RWPE1 (cell line): ENCODE measurements at places on chromosomes 11 and 22.
A peak's percentile ranks its signal among the peaks of the same experiment; 100 is the strongest.

DNA sequence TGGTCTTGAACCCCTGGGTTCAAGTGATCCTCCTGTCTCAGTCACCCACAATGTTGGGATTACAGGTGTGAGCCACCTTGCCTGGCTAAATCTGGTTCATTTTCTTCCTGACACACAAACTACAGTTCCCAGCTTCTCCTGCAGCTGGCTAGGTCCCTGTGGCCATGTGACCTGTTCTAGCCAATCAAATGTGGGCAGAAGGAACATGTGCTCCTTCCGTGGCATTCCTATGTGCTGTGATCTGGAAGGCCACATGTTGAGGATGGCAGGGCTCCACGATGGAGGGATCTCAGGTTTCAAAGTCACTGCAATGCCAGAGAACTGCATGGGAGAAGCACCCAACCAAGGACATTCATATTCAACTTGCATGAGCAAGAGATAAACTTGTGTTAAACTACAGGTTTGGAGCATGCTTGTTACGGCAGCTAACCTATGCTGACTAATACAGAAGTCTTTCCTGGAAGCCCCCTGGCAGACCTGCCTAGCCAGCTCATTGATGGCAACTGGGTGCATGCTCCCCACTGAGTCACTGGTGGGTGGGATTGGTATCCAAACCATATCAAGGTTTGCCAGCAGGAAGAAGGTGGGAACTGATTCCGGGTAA lies 86.0 kb downstream of the RPS6KA4 start:
- DNase-seq: peak; percentile 48

DNA sequence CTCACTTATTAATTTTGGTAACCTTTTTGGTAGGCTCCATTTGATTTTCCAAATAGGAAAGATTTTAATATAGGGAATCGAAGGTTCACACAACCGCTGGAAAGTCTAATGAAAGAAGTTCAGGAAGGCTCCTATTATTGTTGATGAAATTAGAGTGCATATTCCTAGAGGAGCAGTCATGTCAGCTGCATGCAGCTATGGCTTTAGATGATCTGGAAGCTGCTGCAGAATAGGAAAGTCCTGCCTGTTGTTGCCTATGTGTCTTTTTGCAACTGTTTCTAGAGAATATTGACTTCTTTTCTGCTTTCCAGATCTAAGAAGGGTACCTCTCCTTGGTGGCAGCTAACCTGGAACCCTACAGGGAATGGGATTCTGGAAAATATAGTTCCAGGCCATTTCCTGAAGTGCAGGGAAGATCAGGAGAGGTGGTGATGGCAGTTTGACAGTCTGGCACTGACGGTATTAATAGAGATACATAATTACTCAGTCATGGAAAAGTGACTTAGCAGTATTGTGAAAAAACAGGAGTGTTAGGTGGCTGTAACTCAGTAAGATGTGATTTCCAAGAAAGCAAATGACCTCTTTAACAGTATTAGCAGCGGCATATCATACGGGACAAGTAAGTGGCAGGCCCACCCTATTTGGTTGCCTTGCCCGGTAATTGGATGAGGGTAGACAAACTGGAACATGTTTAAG lies 54.0 kb downstream of the TNRC6B start:
- DNase-seq: no peak

DNA sequence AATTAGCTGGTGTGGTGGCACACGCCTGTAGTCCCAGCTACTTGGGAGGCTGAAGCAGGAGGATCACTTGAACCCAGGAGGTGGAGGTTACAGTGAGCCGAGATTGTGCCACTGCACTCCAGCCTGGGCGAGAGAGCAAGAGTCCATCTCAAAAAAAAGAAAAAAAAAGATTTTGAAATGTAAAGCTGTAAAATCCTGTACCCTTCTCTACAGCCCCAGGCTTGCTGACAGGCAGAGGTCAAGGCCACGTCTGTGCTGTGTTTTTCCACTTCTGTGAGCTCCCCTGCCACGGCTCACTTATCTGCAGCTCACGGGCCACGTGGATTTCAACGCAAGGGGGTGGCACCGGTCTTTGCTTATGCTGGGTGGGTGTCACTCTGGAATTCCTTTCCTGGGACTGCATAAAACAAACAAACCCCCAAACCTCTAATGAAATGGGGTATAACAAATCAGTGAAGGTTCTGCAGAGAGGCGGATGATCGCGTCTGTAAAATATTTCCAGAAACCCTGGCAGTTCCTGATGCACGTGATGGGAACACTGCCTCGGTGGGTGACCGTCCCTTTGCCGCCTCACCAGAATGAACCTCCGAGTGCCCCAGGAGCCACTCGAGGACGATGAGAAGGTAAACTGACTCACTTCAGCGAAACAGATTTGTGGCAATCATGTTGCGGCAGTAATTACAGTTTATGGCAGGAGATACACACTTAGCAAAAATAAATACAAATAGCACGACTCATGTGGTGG lies 44.0 kb upstream of the ATXN10 start:
- DNase-seq: no peak

DNA sequence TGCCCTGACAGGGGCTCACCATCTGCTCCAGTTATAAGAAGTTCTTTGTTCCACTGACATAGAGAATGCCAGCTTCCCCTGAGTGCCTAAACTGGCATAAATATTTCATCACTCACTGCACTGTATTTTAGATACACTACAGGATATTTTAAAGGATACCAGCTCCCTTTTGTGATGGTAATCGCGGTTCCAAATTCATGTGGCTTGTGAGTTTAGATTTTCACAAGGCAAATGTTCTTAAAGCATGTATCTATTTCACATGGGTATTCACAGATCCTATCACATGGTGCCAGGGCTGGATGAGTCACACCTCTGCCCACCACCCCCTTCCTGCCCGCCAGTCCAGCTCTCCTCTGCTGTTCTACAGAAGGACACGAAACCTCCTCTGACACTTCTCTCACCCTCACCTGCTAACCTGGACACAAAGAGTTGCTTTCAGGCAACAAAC lies 105.5 kb downstream of the KCNC1 start:
- no peak for DNase-seq

GRCh38 chr11:64522843-64523380 lies 68.1 kb upstream of the SLC22A12 start:
- no peak for DNase-seq

- no peak for DNase-seq
Measured at GRCh38 chr11:70603114-70603755, 204.9 kb downstream of the CTTN start.

- no peak for DNase-seq
Measured at GRCh38 chr11:73149105-73149504, 7.0 kb upstream of the FCHSD2 start.

DNA sequence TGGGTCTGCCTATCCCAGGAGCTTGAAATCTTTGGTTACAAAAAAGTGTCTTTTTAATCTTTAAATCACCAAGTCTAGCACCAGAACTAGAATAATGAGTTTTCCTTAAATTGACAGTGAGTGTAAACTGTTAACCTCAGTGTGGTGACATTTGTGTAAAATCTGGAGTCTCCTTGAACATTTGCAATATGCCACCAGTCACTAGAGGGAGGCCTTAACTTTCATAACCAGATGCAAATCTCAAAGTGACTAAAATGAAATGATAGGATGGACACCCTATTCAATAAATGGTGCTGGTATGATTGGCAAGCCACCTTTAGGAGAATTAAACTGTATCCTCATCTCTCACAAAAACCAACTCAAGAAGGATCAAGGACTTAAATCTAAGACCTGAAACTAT lies 8.3 kb upstream of the SCGB1D2 start:
- no peak for DNase-seq

GRCh38 chr22:17767233-17768065 lies 6.8 kb downstream of the BID start:
- DNase-seq: no peak

DNA sequence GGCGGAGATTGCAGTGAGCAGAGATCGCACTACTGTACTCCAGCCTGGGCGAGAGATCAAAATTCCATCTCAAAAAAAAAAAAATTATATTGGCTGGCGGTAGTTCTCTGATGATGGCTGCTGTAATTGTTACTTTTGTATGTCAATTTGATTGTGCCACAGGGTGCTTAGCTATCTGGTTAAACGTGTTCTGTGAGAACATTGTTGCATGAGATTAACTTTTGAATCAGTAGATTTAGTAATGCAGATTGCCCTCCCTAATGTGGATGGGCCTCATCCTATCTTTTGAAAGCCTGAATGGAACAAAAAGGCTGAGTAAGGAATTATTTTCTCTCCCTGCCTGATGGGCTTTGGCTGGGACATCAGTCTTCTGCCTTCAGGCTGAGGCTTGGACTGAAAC lies 654.2 kb downstream of the OPCML start:
- no peak for DNase-seq

GRCh38 chr11:28520291-28520690 lies 412.1 kb downstream of the METTL15 start:
- no peak for DNase-seq

DNA sequence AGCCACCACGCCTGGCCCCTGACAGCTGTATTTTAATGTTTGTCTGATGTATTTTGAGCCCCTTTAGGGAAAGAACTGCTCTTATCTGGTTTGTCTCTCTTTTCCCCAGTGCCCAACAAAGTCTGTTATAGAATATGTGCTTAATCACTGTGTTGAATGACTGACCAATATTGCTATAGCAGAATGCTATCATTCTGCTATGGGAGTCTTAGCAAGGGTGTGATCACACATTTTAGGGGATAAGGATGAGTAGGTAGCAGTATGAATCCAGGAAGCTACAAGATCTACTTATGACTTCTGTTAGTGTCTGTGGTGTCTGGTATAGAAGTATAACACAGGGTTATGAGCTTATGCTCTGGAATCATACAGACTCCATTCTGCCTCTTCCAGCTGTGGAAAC lies 117.5 kb upstream of the RRM1 start:
- no peak for DNase-seq

- DNase-seq: peak; percentile 65
Measured at GRCh38 chr11:103532133-103532788, 423.0 kb downstream of the DYNC2H1 start.

DNA sequence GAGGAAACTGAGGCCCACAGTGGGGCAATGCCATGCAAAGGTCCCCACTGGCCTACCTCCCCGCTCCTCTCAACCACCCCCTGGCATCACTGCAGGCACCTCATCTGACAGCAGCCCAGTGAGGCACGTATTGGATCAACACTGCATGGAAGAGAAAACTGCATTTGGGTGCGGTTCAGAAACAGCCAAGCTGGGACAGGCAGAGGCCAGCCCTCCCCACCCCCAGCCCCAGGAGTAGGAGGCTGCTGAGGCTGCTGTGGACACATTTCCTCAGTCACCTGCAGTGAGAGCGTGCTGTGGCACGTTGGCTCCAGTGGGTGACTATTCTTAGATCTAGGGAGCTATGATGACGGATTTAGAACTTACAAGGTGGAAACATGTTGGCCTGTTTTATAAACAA lies 63.7 kb downstream of the KCNC1 start:
- DNase-seq: peak; percentile 80

DNA sequence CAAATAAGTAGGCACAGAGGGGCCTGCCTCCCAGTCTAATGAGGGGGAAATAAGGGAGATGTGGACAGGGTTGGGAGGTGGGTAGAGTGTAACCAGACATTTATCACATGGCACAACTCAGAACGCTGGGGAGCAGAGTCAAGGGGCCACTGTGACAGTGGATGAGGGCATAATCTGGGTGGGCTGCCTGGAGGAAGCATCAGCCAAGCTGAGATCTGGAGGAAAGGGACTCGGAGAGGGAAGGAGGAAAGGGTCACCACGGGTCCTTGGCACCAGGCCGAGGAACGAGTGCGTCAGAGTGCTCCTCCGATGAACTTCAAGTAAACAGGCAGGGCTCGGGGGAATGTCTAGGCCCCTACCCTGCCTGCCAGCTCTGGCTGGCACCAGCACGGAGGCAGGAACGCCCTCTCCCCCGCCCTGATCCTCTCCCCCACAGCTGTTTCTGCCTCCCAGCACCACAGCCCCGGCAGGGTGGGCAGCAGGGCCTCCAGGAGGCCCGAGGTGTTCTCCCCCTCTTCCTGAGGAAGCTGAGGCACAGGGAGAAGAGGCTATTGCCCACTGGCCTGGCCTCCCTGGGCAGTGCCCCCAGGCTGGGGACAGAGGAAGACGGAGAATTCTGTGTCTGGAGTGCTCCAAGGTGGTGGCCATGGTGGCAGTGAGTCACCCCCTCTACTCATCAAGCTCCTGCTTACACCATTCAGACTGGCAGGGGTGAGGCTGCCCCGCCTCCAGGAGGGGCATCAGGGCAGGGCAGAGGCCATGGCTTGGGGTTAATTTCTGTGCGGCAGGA lies 4.2 kb downstream of the ALDH3B1 start:
- DNase-seq: peak; percentile 82
